Hepatocyte (in vitro differentiated cells): ENCODE measurements at places on chromosomes 1 and 21. TPM values are rescaled to one million over a fixed set of nuclear protein-coding genes. Genes with fewer than 3 reads are reported as not detected.
A peak's percentile ranks its signal among the peaks of the same experiment; 100 is the strongest.

DNA sequence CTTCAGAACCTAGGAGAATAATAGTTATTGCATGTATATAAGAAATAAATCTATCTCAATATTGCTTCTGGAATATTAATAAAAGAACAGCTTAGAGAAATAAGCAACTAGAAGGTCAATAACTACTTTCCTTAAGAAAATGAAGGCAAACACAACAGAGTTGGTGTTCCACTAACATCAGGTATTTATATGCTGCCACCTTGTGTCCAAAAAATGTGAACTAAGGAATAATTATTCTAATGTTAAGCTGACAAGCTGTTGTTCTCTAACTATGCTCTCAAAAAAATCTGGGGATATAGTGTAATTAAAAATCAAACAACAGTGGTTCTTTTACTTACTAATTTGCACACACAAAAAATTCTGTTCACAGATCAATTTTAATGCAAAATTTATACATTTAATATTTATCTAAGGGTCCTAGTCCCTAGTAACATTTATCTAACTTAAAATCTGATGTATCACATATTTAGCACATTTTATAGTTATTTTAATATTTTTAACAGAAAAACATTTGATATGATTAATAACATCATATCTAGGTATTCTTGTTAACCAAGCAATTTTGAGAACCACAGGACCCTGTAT, 39.6 kb downstream of the UCHL5 start:
- no peak overlapping the region for H3K27ac ChIP-seq
- no peaks in the 10 kb centered on the region for H3K4me1 ChIP-seq
- no peak overlapping the region for H3K4me3 ChIP-seq
- H3K27me3 ChIP-seq, result no peaks in the 10 kb centered on the region
- H3K36me3 ChIP-seq, result no peaks in the 10 kb centered on the region

GRCh38 chr1:28668956-28669723, 556 bp downstream of the GMEB1 start:
- peak; percentile 91 for DNase-seq
- peak overlapping the region; percentile 57 for H3K4me3 ChIP-seq
- H3K4me1 ChIP-seq, result peaks cover 16% of the 10 kb centered on the region
- H3K36me3 ChIP-seq, result no peaks in the 10 kb centered on the region
- peak overlapping the region; percentile 100 for H3K27ac ChIP-seq

DNA sequence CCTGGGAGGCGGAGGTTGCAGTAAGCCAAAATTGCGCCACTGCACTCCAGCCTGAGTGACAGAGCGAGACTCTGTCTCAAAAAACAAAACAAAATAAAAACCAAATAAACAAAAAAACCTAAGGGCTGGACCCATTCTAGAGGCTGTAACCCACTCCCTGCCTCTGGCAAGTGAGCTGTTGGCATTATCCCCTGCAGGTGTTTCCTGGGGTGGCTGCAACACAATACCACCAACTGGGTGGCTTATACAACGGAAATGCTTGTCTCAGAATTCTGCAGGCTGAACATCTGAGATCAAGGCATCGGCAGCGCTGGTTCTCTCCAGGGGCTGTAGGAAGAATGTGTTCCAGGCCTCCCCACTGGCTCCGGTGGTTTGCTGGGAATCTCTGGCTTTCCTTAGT, 15.2 kb downstream of the LRRC38 start:
- no peaks in the 10 kb centered on the region for H3K27me3 ChIP-seq
- no peaks in the 10 kb centered on the region for H3K36me3 ChIP-seq
- no peak for DNase-seq
- H3K4me3 ChIP-seq, result no peak overlapping the region

The TCHH gene
- not detected in 2 replicates for total RNA-seq

The SERPINC1 gene
- total RNA-seq, result 123 and 125 TPM in 2 replicates

DNA sequence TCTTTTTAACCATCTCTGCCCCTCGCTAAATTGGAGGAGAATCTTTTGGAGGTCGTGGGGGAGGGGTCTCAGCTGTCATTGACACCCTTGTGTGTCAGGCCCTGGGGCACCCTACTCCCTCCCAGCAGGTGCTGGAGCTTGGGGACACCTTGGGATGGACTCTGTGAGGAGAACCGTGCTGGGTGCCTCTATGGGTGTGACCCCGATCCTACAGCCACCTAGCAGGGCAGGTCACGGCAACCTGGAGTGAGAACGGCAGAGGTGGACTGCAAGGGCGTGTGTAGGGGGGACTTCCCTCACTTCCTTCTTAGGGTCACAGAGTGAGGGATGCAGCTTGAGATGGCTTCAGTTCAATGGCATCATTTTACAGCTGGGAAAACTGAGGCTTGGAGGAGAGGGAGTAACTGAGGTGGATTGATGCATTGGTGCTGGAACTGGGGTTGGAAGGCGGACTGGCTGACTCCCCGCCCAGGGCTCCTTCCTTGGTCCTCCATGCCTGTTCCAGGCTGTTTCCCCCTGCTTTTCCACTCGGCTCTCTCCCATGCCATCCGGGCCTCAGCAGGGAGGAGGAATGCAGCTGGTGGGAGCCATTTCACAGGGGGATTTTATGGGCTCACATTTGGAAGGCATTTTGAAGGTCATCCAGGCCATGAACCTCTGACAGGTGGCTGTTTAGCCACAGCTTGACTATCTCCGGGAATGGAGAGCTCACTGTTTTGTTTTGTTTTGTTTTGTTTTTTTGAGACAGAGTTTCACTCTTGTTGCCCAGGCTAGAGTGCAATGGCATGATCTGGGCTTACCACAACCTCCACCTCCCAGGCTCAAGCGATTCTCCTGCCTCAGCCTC, 18.8 kb upstream of the ARHGEF10L start:
- H3K4me1 ChIP-seq, result peaks cover 3% of the 10 kb centered on the region
- no peak overlapping the region for H3K27ac ChIP-seq
- no peak for DNase-seq

The FMO4 gene
- total RNA-seq, result 20.5 and 31.4 TPM in 2 replicates

DNA sequence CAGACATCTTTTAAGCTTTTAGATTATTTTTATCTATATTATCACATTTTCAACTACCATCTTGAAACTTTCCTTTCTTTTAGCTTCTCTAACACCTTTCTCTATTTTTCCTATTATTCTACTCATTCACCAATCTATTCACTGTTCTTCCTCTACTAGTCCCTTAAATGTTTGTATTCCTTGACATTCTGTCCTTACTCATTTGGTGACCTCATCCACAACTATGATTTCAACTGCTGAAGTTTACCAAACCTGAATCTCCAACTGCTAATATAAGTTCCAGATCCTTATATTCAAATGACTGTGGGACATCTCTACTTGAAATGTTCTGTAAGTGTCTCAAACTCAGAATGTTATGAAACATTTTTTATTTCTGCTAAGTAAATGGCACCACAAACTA, 49.2 kb downstream of the TUT4 start:
- no peaks in the 10 kb centered on the region for H3K27me3 ChIP-seq
- H3K27ac ChIP-seq, result no peak overlapping the region
- no peak for DNase-seq
- no peaks in the 10 kb centered on the region for H3K4me1 ChIP-seq
- H3K36me3 ChIP-seq, result no peaks in the 10 kb centered on the region
- H3K4me3 ChIP-seq, result no peak overlapping the region

The PIK3C2B gene
- 19.7 and 26.0 TPM in 2 replicates for total RNA-seq

- no peak overlapping the region for H3K4me3 ChIP-seq
- no peaks in the 10 kb centered on the region for H3K27me3 ChIP-seq
- DNase-seq, result no peak
These were observed 146.8 kb upstream of the NRIP1 start for GRCh38 chr21:15211491-15212133.

GRCh38 chr1:151443846-151444782, 15.2 kb downstream of the POGZ start:
- peak; percentile 87 for DNase-seq
- H3K27me3 ChIP-seq, result no peaks in the 10 kb centered on the region
- no peaks in the 10 kb centered on the region for H3K4me1 ChIP-seq
- peak overlapping the region; percentile 8 for H3K27ac ChIP-seq
- no peak overlapping the region for H3K4me3 ChIP-seq
- H3K36me3 ChIP-seq, result no peaks in the 10 kb centered on the region

DNA sequence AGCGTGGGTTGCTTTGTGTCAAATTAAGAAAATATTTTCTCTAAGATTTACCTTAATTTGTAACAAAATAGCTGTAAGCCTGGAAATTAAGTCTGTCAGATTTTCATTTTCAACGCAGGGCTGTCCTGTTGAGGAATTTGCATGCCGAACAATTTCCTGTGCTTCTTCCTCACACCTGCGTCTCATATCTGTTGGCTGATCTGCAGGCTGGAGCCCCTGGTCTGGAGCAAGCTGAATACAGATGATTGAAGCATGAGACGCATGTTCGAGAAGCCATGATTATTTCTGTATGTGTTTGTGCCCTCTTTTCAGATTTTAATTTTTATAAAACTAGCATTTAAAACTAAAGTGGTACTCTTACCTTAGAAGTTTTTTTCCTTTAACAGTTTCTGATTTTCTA, 9.8 kb downstream of the MIXL1 start:
- no peaks in the 10 kb centered on the region for H3K27me3 ChIP-seq
- no peaks in the 10 kb centered on the region for H3K36me3 ChIP-seq
- no peak for DNase-seq

DNA sequence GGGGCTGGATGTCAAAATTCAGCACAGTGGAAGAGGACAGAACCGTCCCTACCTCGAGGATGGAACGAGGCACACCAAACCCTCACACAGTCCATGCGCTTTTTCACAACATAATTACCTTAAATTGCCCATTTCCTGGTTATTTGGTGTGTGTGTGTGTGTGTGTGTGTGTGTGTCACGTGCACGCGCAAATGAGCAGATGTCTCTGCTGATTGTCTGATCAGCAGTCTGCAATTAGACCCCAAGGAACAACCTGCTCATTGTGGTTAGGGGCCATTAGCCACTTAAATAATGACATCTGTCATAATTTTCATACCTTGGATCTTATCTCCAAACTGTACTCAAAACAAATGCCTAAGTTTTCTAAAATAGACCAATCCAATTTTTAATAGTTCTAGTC, 23.2 kb downstream of the AVPR1B start:
- no peak overlapping the region for H3K4me3 ChIP-seq
- H3K27ac ChIP-seq, result no peak overlapping the region
- H3K27me3 ChIP-seq, result no peaks in the 10 kb centered on the region
- no peak for DNase-seq
- H3K36me3 ChIP-seq, result no peaks in the 10 kb centered on the region
- no peaks in the 10 kb centered on the region for H3K4me1 ChIP-seq

The FAM177B gene
- total RNA-seq, result 0.40 and 1.7 TPM in 2 replicates

DNA sequence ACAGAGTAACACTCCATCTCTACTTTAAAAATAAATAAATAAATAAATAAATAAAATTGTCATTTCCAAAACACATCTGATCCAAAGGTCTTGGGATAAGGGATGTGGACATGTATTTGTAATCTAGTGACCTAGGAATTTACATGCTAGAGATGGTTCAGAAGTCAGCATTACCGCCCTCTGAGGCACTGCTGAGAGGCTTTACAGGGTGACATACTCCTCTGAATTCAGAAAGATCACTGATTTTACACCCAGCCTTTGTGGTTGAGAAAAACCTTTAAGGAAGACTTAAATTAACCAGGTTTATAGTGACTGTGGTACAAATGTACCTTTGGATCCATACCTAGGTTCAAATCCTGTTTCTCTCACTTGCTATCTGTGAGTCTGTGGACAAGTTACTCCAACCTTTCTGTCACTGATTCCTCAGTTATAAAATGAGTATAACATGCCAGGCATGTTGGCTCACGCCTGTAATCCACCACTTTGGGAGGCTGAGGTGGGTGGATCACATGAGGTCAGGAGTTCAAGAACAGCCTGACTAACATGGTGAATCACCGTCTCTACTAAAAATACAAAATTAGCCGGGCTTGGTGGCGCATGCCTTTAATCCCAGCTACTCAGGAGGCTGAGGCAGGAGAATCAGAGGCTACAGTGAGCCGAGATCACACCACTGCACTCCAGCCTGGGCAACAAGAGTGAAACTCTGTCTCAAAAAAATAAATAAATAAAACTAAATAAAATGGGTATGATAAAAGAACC, 20.1 kb downstream of the OSBPL9 start:
- no peaks in the 10 kb centered on the region for H3K36me3 ChIP-seq
- DNase-seq, result peak; percentile 23
- H3K27me3 ChIP-seq, result no peaks in the 10 kb centered on the region
- no peaks in the 10 kb centered on the region for H3K4me1 ChIP-seq

The ANKRD45 gene
- 0.10 TPM in 1 of 2 replicates, not detected in the other for total RNA-seq

- no peak for DNase-seq
- no peak overlapping the region for H3K27ac ChIP-seq
- H3K27me3 ChIP-seq, result peaks cover 74% of the 10 kb centered on the region
- H3K4me1 ChIP-seq, result no peaks in the 10 kb centered on the region
These were observed 11.8 kb upstream of the PAX7 start for GRCh38 chr1:18618546-18619466.

DNA sequence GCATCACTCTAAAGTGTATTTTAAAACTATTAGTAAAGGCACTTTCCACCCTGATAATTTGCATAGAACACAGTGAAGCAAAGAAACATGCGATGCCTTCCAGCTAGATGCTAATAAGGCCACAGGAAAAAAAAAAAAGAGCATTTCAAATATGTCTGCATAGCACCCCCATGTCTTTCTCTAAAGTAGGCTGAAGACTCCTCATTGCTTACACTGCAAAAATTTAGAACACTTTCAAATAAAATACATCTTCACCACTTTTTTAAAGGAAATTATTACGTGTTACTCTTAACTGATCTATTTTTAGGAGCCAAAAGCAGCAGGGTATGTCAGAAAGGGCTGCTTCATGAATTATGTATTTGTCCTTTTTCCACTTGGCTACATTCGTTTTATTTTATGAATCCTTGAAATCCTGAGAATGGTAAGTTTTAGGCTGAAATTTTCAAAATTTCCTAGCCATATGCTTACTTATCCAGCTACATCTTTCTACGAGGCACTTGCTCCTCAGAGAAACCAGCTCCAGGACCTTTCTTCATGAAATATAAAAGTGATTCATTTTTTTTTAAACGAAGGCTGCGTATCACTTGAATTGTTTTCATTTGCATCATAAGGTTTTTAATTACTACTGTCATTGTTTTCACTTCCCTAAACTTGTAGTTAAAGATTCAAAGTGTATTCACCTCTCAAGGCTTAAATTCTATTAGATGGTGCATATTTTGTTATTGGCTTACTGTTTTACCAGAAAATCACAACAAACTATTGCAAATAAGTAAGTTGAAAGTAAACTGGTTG, 513.0 kb downstream of the PTPRC start:
- no peak overlapping the region for H3K4me3 ChIP-seq
- no peak for DNase-seq
- no peaks in the 10 kb centered on the region for H3K27me3 ChIP-seq
- no peak overlapping the region for H3K27ac ChIP-seq
- H3K36me3 ChIP-seq, result no peaks in the 10 kb centered on the region

GRCh38 chr1:241592273-241592958, 47.8 kb downstream of the CHML start:
- no peak for DNase-seq
- H3K4me3 ChIP-seq, result no peak overlapping the region
- no peaks in the 10 kb centered on the region for H3K27me3 ChIP-seq

DNA sequence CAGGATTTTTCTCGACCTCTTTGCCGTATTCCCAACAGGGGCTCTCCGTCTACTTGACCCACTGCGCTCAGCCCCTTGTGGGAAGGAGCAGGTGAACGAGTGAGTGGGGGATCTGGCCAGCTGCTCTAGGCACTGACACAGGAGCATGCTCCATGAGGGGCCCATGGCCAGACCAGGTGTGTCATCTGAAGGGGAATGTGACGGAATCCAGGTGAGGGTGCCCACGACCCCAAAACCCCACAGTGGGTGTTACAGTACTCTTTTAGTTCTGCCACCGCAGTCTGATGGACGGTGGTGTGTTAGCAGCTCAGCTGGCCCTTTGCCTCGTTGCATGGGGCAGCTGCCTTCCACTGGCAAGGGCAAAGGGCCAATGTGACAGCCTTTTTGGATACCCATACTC, 601.4 kb upstream of the NCAM2 start:
- no peaks in the 10 kb centered on the region for H3K36me3 ChIP-seq
- no peak overlapping the region for H3K27ac ChIP-seq

GRCh38 chr1:38006008-38006828, 904 bp upstream of the FHL3 start:
- H3K27me3 ChIP-seq, result no peaks in the 10 kb centered on the region
- H3K27ac ChIP-seq, result peak overlapping the region; percentile 72
- no peak for DNase-seq
- peak overlapping the region; percentile 85 for H3K4me3 ChIP-seq
- H3K4me1 ChIP-seq, result peaks cover 22% of the 10 kb centered on the region
